Mesenchymal stem cell (in vitro differentiated cells and primary cell): ENCODE measurements at places on chromosomes 12 and 14.
A peak's percentile ranks its signal among the peaks of the same experiment; 100 is the strongest.

GRCh38 chr14:99513183-99513694 lies 32.0 kb downstream of the CCNK start:
- no peak for DNase-seq

GRCh38 chr12:26868447-26869103 lies 35.6 kb upstream of the ITPR2 start:
- DNase-seq: no peak

GRCh38 chr12:70695361-70696023 lies 58.3 kb upstream of the PTPRB start:
- no peak for DNase-seq

GRCh38 chr14:39851202-39851601 lies 419.0 kb upstream of the FBXO33 start:
- no peak for DNase-seq

- DNase-seq: no peak
Measured at GRCh38 chr12:5733136-5733755, 211.8 kb downstream of the ANO2 start.

DNA sequence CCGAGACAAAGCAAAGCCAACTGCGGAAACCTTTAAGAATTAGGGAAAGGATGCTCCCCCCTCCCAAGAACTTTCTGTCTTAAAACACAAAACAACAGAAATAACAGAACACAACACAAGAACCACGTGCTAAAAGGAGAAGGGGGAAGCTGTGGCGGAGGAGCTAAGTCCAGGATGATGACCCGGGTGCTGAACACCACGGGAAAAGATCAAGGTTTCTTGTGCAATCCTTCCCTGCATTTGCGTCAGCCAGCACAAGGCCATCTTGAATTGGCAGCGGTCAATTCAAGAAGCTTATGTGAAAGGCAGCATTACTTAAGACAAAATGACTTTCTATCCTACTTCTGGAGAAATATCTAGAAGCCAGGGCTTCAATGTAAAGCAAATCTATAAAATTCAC lies 11.0 kb upstream of the CREBL2 start:
- no peak for DNase-seq

- no peak for DNase-seq
Measured at GRCh38 chr14:94570440-94570839, 9.2 kb downstream of the SERPINA4 start.

- no peak for DNase-seq
Measured at GRCh38 chr14:32005628-32006027, 71.5 kb upstream of the ARHGAP5 start.

DNA sequence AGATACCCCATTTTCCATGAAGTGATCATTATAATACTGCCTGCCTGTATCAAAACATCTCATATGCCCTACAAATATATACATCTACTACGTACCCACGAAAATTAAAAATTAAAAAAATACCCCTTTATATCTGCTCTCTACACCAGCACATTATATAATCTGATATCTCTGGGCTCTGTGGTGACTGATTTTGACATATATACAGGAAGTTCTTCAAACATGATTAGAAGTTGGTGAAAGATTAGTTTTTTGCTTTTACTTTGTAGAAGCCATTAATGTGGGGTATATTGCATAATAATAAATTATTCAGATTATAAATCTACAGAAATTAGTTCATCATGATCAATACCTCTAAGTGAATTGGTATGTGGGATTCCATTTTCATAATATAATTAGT lies 126.7 kb upstream of the MDM1 start:
- DNase-seq: no peak

GRCh38 chr12:57334219-57334618 lies 83.2 kb upstream of the STAC3 start:
- no peak for DNase-seq

GRCh38 chr12:68980476-68981212 lies 47.7 kb upstream of the CPM start:
- DNase-seq: no peak

GRCh38 chr12:66405395-66405794 lies 103.1 kb downstream of the HELB start:
- peak; percentile 18 for DNase-seq

GRCh38 chr12:72509891-72510290 lies 237.7 kb downstream of the TRHDE start:
- DNase-seq: no peak

DNA sequence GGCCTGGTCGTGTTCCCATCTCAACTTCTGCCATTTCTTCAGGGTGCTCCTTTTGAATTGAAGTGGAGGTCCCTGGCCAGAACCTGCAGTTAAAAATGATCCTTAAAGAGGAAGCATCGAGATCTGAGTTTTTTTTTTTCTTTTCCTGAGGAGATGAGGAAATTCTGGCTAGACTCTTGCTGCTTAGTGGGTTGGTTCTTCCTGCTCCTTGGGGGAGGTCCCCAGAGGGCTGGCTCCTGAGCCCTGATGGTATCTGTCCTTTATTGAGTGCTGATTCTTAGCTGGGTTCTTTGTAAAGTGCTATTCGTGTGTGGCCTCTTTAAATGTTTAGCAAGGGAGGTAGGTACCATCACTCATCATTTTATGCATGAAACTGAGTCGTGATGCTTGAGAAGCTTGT lies 11.7 kb downstream of the PELI2 start:
- no peak for DNase-seq

DNA sequence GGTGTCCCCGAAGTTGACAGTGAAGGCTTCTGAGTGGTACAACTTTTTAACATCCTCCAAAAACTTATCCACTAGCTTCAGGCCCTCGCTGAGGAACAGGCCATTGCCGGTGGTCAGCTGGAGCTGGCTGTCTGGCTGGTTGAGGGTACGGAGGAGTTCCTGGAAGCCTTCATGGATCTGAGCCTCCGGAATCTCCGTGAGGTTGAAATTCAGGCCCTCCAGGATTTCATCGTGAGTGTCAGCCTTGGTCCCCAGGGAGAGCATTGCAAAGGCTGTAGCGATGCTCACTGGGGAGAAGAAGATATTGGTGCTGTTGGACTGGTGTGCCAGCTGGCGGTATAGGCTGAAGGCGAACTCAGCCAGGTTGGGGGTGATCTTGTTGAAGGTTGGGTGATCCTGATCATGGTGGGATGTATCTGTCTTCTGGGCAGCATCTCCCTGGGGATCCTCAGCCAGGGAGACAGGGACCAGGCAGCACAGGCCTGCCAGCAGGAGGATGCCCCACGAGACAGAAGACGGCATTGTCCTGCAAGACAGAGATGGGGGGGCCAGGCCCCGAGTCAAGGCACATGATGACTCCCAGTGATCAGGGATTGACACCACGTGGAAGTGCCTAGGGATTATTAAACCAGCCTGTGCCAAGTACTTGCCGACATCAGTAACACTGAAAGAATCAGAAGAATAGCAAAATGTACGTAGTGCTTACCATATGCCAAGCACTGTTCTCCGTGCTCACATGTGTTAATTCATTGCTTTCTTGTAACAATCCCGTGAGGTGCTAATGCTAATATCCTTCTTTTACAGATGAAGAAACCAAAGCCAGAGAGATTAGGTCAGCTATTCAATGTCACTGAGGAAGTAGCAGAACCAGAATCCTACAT lies 5.4 kb downstream of the SERPINA1 start:
- DNase-seq: no peak

DNA sequence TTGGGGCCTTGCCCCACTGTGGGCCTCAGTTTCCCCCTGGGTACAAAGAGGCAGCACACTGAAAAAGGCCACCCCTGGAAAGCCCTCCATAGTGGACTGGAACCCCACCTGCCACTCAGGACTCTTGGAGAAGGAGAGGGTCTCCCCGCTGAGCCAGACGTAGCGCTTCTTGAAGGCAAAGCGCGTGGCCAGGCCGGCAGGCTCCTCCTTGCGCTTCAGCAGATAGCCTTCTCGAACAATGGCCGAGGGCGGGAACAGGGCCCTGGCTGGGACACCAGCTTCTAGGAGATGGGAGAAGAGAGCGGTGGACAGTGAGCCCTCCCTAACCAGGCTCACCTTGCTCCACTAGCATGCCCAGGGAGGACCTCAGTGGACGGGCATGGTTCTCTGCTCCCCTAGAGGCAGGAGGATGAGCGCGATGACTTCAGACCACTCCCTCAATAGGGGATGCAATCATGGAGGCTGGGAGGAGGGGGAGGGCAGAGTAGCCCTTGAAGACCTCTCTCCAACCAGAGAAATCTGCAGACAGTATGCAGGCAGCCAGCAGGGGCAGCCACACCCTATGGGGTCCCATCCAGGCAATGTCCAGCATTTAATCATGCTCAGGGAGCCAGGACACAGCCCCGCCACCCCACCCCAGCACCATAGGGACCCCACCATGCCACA lies 29.8 kb downstream of the RASAL1 start:
- no peak for DNase-seq

- no peak for DNase-seq
Measured at GRCh38 chr14:53871951-53872350, 84.7 kb downstream of the BMP4 start.

DNA sequence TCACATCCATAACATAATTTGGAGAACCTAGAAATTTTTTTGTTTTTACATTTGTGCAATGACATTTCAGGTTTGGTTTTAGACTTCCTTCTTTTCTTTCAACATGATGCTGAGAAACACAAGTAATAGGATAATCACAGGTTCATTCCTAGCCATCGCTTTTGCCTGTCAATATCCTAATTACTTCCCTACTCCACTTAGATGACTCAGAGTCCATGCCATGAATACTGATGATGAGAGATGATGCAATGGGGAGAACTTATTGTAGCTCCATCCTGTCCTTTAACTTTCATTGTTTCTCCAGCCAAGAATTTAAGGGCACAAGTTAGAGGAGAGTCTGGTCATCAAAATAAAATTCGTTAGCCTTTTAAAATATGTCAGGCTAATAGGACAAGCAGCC lies 101.3 kb downstream of the PTPRO start:
- no peak for DNase-seq

- DNase-seq: no peak
Measured at GRCh38 chr12:82862876-82863649, 176.4 kb downstream of the TMTC2 start.

GRCh38 chr14:77177702-77178101 lies 3.9 kb upstream of the TMEM63C start:
- no peak for DNase-seq

DNA sequence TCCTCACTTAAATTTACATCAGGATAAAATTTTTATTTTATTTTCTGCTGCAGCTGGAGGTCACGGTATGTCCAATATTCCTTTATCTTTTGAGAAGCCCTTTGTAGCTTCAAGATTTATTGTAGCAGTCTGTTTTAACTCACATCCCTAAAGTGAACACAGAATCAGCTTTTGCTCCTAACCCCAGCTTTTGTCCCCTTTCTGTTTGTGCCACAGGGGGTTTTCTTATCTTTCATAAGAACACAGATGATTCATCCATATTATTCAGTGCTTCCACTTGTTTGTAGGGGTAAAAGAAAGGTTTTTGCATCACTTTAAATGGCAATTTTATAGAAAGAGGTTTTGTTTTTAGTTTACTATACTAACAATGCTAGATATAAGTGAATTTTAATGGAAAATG lies 21.8 kb upstream of the PIK3C2G start:
- DNase-seq: peak; percentile 25

GRCh38 chr12:92041742-92042141 lies 103.9 kb downstream of the BTG1 start:
- DNase-seq: no peak

DNA sequence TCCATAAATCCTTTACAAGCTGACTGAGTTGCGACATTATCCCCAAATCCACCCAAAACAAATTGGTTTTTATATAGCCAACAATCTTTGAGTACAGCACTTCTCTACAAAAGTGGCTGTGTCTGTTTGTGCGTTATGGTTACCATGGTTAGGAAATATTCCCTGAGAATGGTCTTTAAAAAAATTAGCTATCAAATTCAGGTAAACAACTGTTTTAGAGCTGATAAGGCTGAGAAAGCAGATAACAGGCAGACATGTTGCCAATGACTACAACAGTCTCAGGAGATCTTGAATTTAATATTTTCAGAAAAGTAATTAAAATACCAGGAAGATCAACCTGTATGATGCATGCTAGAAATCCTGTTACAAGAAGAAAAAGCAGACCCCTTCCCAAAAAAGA lies 248.0 kb downstream of the RASSF9 start:
- no peak for DNase-seq

- DNase-seq: no peak
Measured at GRCh38 chr12:89787763-89788162, 79.1 kb upstream of the ATP2B1 start.

DNA sequence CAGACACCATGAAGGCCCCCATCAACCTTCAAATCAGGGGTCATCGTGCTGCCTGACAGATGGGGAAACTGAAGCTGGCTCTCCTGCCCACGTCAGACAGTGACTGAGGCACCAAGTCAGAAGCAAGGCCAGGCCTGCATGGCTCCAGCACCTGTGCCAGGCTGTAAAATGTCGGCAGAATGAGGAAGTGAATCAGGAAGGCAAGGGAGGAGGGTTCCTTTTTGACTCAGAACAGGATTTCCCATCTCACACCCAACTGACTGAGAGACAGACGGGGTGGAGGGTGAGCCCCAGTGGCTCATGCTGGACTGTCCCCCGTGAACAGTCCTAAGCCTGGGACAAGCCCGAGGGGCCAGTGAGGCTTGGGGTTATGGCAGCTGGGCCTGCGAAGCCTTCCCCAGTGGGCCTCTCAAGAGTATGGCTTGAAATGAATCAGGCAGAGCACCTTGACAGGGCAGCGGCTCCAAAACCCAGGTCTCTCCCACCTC lies 20.9 kb downstream of the SYNE3 start:
- DNase-seq: no peak

DNA sequence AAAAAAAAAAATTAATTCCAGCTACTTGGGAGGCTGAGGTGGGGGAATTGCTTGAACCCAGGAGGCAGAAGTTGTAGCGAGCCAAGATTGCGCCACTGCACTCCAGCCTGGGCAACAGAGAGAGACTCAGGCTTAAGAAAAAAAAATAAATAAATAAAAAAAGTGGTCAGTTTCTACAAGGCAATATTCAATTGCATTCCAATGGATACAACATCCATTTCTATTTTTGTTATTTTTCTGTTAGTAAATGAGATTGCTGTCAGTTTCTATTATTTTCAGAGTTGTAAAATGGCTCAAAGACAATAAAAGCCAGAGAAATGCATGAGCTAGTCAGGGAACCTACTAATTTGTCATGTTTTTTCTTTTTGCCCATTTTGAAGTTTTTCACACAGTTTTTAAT lies 119.2 kb downstream of the PDE3A start:
- no peak for DNase-seq

DNA sequence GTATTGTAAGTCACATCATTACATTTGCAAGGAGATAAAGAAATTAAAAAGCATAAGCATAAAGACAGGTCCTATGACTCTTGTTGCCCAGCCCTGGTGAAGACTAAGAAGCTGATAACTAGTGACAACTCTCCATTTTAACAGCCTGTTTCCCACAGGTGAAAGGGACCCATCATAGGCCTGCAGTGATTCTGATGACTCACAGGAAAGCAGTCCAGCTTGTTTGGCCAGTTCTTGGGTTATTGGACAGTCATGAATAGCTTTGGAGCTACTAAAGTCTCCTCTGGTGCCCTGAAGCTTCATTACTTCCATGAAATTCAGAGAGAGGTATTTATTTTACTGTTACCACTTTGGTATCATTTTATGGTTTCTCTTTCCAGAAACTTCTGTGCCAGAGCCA lies 55.5 kb upstream of the DYRK2 start:
- DNase-seq: peak; percentile 25

- DNase-seq: no peak
Measured at GRCh38 chr12:138898-139534, 72.4 kb downstream of the IQSEC3 start.
